CD4-positive, alpha-beta T cell treated with Interleukin-17A for 1 hour (primary cell): ENCODE measurements at places on chromosomes 2 and 18.
A peak's percentile ranks its signal among the peaks of the same experiment; 100 is the strongest.

GRCh38 chr2:57141269-57141668 lies 905.3 kb upstream of the VRK2 start:
- DNase-seq: no peak

DNA sequence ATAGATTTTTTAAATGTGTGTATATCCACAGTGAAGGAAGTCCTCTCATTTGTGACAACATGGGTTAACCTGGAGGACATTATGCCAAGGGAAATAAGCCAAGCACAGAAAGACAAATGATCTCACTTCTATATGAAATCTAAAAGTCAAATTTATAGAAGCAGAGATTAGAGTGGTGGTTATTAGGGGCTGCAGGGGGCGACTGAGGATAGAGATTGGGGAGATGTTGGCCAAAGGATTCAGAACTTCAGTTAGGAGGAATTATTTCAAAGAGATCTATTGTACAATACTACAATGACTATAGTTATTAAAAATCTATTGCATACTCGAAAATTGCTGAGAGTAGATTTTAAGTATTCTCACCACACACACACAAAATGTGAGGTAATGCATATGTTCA lies 252.4 kb upstream of the SLC39A10 start:
- peak; percentile 24 for DNase-seq

DNA sequence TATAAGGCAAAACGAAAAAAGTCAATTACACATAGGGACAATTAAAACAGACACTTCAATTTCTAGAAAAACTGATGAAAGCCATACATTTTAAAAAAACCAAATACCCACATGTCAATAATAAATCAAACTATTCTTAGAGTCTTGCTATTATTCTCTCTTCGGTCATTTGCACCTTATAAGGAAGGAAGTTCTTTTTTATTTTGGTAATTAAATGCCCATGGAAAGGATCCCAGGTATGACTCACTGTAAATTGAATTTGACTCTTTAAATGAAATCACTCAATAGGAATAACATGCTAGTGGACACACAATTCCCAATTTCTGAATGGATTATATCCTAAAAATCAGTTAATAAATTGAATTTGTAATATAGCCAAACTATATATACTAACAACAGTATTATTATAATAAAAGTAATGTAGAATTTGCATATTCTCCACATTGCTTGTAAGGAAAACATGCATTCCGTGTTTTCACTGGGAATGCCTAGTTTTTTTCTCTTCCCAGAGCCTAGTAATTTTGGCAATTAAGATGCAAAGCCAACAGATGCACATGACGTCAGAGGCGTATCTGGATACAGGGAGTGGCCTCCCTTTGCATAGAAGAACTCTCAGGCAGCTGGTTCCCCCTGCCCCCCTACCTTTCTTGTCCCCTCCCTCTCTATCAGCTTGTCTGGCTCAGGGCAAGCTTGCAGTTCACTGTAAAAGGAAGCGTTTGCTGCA lies 153.5 kb upstream of the PGAP1 start:
- DNase-seq: no peak

DNA sequence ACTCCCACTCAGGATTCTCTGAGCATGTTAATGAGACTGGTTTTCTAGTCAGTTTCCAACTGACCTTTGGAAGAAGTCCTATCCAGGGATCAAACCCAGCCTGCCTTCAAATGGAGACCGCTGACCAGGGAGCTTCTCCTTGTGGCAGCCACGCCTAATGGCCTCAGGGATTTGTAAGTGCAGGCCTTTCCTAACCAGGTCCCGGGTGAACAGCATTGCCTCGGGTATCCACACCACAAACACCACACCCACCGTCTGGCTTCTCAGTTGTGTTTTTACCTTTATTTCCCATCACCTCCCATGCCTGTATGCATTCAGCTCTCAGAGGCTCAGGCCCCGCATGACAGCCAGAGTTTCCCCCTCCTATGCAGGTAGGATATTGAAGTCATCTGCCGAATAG lies 406.3 kb upstream of the HS6ST1 start:
- DNase-seq: no peak

- no peak for DNase-seq
Observed at GRCh38 chr18:12021596-12021995, 40.3 kb downstream of the IMPA2 start.

- DNase-seq: no peak
Observed at GRCh38 chr2:97911922-97912575, 83.7 kb downstream of the TMEM131 start.

DNA sequence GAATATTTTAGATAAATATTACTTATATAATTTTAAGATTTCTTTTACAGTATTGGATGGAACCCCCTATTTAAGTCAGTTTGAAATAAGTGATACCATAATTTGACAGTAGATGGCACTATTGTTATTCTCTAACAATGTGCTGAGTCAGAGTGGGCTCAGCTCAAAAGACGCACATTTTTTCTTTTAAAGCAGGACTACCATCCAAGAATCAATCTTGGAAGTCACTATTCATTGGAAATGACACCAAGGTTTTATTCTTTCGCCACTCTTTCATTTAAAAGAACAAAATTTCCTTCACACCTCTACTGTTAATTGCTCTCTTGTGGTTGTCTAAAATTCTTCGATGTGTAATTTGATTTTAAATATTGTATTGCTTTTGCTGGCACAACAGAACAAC lies 32.6 kb upstream of the SPAG16 start:
- peak; percentile 65 for DNase-seq

- DNase-seq: no peak
Observed at GRCh38 chr2:96685577-96686459, 43.3 kb downstream of the FER1L5 start.
